GM12878 (cell line): ENCODE measurements at places on chromosomes 4 and X. TPM values are rescaled to one million over a fixed set of nuclear protein-coding genes. Genes with fewer than 3 reads are reported as not detected.

GRCh38 chr4:4254666-4255065, 6.6 kb upstream of the TMEM128 start:
- DNase-seq = no peak

GRCh38 chr4:40562681-40563080, 67.0 kb downstream of the RBM47 start:
- no peak for DNase-seq

DNA sequence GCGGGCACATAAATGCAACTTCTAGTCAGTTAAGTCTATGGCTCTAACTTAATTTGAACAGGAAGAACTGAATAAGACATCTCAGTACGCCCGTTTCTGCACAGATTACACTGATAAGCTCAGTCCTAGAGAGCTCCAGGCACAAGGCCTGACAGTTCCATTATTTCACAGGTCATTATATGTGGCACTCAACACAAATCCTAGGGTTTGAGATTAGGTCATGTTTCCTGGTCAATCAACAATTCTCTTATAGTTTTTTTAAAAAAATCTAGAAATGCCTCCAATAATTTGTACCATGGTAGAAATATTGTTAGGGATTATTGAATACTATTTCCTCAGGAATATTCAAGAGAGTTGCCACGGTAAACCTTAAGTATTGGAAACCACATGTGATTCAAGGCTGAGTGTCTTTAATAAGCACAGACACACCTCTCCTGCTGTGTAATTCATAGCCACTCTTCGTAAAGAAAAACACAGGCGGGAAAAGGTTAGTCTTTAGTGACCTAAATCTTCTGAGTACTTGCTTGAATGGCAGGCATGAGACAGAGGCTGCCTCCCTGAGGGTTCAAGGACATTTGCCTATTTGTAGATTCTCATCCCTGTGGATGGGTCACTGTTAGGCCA, 342.9 kb upstream of the ADGRL3 start:
- DNase-seq = no peak

DNA sequence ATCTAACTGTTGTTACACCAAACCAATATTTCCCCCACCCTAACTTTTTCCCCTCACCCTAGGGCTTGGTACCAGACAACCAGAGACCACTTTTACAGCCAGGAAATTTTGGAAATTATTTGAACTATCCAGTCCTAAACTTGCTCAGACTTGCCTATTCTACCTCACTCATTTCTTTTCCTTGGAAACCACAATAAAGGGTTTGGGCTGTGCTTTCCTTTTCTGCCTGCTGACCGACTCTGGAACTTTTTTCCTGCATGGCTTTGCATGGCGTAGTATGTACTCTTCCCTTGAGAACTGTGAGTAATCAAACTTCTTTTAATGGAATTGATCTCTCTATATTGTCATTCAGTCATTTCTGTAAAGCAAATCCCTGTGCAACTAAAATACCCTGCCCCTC, 516.5 kb upstream of the FTHL17 start:
- DNase-seq = no peak

GRCh38 chr4:101593666-101594065, 196.9 kb upstream of the BANK1 start:
- DNase-seq = no peak

GAGE12G gene
- total RNA-seq = not detected in 2 replicates

- no peak for DNase-seq
Measured at GRCh38 chrX:133495464-133496391, 80.4 kb upstream of the GPC4 start.

DNA sequence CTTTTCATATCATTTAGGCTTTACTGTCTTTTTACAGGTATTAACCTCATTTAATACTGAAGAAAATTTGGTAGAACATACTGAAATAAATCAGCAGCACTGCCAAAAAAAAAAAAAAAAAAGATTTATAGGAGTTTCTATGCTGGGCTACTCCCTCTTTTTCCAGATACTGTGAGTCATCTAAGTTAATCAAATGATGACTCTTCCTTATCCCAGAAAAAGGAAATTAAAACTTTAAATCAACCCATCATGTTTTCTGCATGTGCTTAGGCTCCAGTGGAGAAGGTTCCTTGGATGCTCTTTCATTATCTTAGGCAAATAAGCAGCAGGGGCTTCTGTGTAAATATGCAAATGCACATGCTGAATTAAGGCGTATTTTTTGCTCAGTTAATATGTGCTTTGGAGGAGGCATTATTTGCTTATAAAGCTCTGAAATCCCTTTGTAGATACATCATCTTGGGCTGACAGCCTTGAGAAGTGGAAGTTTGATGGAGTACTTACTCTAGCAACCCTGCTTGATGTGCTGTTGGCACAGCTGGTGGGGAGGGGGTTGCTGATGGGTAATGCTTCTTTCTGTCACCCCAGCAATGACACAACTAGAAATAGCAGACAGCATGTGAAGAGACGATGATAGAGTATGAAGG, 136.1 kb downstream of the C4orf33 start:
- no peak for DNase-seq

SMIM31 gene
- total RNA-seq = not detected in 2 replicates
